ENCODE measurements at places on chromosomes 7 and 10.

GRCh38 chr7:44955733-44956132 is 23.1 kb downstream of the MYO1G start:
- no peak for DNase-seq

DNA sequence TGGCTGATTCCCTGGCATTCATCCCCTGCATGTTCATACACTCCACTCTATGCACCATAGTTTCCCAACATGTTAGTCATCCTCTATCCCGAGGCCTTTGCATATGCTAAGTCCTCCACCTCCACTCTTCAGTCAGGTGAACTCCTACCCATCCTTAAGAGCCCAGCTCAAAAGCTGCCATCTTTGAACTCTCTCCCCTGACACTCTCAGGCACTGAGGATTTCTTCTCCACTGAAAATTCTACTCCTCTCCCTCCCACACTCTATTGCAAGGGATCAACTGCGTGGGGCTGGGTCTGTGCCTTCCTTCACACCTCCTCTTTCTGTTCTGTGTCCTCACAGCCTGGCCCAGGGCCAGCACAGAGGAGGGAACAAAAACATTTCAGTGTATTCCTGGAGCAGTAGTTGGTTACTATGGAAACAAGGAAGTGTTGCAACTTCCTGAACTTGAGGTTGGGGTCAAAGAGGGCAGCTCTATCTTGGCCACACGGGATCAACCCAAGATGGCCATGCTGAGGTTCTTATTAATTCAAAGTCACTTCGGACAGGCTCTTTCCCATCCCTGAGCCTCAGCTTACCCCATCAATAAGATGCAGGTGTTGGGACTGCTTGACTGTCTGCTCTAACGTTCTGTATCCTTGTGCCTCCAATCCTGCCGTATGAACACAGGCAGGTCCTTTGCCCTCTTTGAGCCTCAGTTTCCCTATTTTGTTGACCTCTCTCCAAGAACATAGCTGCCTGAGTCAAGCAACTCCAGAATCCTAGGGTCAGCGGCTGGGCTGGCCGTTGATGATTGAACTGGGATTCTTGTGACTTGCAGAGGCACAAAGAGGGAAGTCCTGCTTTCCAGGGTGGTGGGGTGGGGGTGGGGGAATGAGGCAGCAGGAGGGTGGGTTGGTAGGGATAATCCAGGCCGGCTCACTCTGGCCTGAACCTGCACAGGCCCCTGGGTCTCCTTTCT is 15.5 kb downstream of the ZMIZ1 start:
- no peak for DNase-seq

DNA sequence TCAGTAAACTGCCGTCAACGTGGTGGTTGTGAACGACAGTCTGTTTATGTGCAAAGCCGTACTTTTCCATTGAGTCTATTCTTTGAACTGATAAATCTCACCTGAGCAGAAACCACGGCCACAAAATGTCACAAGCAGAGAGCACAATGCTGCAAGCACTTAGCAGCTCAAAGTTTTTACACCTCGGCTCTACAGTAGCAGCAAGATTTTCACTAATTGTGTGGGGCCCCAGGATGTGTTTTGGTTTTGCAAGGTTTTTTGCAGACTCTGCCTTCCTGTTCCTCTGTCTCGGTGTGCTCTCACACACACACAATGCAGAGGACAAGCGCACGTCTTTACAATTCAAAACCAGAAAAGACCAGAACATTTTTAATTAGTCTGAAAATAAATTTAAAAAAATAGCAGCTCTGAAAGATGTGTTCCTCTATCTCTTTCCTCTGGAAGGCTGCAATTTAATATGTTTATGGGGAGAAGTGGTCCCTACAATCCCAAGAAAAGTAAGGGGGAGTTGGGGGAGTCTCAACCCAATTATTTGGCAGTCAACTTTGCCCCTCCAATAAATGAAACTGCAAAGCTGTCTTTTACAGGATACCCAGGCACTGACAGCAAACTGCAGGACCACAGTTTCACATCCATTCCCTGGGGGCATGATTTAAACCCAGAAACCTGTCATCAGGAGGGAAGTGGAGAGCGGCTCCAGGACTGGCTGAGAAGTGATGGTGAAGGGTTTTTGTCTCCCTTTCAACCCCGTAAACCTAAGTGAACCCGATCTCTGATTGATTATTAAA is 73.8 kb upstream of the SFMBT2 start:
- DNase-seq = no peak

DNA sequence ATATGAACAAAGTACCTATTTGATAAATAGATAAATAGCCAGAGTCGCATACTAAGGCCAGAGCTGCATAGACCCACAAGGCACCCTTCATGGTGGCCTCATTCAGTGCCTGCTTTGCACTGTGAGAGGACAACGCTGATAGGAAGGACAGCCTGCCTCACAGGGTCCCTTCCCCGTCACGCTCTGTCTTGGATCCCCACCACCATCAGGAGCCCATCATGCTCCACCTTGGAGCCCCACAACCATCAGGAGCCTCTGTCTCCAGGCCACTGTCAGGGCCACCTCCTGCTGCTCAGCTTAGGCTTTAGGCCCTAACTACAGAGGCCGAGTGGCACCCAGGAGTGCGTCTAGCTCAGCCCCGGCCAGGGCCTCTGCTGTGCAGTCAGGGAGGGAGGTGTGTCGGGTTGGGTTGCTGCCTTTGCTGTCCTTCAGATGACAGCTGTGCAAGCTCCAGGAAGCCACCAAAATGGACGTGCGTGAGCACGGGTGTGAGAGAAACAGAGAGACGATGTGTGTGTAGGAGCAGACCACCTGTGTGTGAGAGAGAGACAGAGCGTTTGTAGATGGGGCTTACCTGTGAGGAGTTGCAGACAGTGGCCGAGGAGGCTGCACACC is 516.9 kb downstream of the GLRX3 start:
- no peak for DNase-seq

DNA sequence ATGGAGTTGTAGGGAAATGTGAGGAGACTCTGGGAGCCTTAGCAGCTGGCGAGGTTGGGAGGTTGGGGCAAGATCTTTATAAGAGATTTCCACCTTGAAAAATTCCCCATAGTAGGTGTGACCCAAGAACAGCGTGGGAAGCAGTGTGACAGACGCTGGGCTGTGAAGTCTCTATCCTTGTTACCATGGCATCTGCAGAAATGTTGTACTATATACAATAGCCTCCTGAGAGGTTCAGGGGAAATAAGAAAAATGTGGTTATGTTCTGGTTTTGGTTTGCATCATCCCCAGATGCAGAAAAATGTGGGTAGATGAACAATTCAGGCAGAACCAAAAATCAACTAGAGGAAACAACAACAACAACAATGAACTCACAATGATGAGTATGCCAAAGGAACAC is 498.6 kb downstream of the SH2D4B start:
- no peak for DNase-seq

- DNase-seq = no peak
Observed at GRCh38 chr7:80491462-80491861, 20.4 kb downstream of the GNAT3 start.

GRCh38 chr7:151168003-151168786 is 701 bp upstream of the GBX1 start:
- no peak for DNase-seq

- no peak for DNase-seq
Observed at GRCh38 chr10:15605740-15606369, 113.9 kb downstream of the ITGA8 start.

GRCh38 chr7:93156884-93157283 is 8.7 kb upstream of the SAMD9L start:
- DNase-seq = no peak

- no peak for DNase-seq
Observed at GRCh38 chr7:47478017-47478344, 103.9 kb downstream of the TNS3 start.

- no peak for DNase-seq
Observed at GRCh38 chr10:125006188-125006680, 64.3 kb downstream of the ZRANB1 start.

Data from NCI-H2107 (cell line).